ENCODE measurements at places on chromosomes 6 and 20.

DNA sequence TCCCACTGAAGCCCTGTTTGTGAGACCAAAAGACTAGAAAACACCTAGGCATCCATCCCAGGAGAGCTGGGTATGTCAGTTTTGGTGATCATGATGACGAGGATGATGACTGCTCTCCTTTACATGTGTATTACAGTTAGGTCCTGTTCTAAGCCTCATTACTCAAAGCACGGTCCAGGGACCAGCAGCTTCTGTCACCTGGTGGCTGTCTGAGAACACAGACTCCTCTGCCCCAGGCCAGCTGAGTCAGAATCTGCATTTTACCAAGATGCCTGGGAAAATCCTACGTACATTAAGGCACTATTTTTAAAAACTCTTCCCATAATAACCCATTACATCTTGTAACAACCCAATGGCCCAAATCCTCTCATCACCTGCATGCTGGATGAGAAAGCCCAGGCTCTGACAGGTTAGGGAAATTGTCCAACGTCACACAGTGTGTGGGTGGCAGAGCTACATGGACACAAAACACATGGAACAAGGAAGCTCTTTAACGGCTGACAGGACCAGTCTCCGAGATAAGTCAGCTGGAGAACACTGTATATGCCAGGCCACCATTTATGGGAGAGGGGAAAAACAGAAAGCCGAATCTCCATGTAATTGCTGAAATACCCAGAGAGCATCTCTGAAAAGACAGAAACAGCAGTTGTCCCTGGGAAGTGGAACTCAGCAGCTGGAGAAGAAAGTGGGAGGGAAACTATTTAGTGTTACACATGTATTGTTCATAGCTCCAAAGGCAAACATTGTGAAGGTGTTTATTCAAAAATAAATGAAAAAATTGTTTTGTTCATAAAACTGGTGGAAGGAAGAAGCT is 65.4 kb downstream of the BMP7 start:
- no peak for DNase-seq

- no peak for DNase-seq
Measured at GRCh38 chr6:116779573-116780164, 14.2 kb upstream of the FAM162B start.

- no peak for DNase-seq
Measured at GRCh38 chr6:146560607-146561006, 17.0 kb downstream of the RAB32 start.

- no peak for DNase-seq
Measured at GRCh38 chr20:44405785-44406571, 50.5 kb downstream of the HNF4A start.

DNA sequence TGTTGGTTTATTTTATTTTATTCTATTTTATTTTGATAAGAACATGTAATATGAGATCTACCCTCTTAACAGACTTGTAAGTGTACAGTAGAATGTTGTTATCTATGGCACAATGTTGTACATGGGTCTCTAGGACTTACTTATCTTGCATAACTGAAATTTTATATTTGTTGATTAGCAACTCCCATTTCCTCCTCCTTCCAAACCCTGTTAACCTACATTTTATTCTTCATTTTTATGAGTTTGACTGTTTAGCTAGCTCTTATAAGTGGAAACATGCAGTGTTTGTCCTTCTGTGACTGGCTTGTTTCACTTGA is 37.9 kb upstream of the BCAS1 start:
- DNase-seq = no peak

- DNase-seq = no peak
Measured at GRCh38 chr20:33687993-33688937, 2.1 kb upstream of the E2F1 start.

GRCh38 chr6:29617782-29618554 is 15.0 kb downstream of the GABBR1 start:
- no peak for DNase-seq

DNA sequence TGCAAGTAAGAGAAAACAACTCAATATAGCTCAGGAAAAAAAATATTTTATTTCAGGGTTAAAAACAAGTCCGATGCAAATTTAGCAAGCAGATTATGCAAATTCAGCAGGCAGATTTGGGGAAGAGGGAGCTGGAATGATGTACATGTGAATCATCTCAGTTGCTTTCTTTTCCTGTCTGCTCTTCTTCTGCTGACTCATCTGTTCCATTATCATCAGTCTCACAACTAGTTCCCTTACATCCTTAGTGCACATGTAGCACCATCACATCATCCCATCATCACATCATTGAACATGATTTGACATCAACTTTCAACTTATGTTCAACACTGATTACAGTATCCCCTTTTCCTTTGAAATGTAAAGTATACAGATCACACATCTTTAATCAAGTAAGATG is 11.5 kb upstream of the DEFB113 start:
- no peak for DNase-seq

DNA sequence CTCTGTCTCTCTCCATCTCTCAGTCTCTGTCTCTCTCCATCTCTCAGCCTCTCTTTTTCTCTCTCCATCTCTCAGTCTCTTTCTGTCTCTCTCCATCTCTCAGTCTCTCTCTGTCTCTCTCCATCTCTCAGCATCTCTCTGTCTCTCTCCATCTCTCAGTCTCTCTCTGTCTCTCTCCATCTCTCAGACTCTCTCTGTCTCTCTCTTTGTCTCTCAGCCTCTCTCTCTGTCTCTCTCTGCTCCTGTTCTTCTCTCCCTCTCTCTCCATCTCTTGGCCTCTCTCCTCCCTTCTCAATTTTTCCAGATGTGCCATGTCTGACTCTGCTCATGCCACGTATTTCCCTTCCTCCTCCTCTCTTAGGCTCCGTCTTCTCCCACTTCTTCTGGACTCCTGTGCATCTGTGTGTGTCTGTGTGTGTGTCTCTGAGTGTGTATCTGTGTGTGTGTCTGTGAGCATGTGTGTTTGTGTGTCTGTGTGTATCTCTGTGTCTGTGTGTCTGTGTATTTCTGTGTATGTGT is 72.7 kb downstream of the SRC start:
- DNase-seq = no peak

DNA sequence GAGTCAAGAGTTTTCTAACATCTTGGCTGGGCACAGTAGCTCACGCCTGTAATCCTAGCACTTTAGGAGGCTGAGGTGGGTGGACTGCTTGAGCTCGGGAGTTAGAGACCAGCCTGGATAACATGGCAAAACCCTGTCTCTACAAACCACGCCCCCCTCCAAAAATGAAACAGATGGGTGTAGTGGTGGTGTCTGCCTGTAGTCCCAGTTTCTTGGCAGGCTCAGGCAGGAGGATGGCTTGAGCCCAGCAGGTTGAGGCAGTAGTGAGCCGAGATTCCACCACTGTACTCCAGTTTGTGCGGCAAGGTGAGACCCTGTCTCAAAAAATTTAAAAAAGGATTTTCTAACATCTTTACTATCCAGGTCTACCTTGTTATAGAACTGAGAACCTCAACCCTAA is 22.0 kb downstream of the FAM8A1 start:
- DNase-seq = no peak

DNA sequence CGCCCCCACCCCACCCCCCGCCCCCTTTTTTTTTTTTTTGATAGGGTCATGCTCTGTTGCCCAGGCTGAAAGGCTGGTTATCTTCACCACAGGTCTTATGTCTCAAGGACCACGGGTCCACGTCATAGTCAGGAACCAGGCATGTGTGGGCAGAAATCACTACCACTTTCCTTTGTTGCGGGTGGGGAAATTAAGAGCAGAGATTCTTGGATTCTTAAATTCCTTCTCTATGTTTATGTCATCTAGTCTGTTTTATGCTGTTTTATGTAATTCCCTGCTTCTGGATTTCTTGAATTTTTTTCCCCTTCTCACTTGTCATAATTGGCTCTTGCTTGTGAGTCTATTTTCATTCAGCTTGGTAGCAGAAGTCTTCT is 25.8 kb upstream of the PLCG1 start:
- no peak for DNase-seq

GRCh38 chr6:41522780-41523548 is 23.2 kb upstream of the FOXP4 start:
- no peak for DNase-seq

DNA sequence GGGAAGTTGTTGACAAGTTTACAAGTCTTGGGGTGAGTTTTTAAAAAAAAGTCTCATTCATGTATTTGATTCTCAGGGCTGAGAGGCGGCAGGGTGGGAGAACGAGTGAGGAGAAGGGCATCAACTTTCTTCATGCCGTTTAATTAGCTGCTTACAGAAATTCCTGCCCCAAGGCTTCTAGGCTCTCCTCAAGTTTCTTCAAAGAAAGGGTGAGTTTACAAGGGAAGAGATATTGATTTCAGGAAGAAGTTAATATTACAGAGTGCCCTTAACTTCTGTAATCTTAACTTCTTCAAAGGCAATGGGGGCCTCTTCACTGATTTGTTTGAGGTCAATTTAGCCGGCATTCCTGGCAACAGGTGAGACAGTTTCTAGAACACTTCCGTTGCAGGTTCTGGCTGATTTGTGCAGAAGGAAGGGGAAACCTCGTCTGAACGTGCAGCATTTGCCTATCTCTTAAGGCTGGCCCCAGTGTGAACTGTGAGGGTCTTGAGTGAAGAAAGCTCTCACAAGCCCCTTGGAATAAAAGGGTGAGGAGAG is 3.4 kb upstream of the COL12A1 start:
- no peak for DNase-seq

DNA sequence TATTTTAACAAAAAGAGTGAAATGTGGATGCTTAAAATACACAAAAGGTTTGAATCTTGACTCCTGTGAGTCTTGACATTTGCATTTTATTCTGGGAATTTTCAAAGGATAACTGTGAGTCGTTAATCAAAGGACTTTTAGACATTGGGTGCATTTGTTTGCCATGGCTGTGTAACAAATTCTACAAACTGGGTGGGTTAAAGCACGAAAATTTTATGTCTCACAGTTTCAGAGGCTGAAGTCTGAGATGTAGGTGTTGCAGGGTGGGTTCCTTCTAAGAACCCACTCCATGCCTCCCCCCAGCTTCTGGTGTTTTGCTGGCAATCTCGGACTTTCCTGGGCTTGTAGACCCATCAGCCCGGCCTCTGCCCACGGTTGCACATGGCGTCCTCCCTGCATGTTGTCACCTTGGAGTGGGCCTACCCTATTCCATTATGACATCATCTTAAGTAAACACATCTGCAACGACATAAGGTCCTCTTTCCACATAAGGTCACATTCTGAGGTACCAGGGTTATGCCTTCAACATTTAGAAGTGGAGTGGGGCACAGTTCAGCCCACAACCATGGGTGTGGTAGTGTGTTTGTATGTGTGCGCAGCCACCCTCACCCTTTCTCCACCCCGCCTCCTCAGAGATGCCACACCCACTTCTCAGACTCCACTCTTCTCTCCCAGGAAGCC is 113.1 kb downstream of the FOXA2 start:
- no peak for DNase-seq

DNA sequence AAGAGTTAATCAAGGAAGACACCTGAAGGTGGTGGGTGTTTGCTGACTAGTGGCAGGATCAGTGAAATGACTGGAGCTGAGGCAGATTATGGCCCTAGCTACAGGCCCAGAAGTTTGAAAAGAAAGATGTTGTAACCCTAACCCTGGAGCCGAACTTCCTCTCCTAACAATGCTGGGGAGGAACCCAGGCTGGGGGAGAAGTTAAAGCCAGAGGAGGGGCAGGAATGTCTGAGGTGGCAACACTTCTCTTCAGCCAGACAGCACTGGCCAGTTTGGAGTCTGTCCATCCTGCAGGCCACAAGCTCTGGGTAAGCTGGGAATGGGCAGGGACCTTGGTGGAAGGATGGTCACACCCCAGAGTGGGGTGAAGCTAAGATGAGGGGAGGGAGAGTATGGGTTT is at the start of gene LST1:
LST1 (plus strand) TSS at position 270 of the 400 bp plus-strand sequence. CDS start 1,023 bp downstream, outside the sequence.
- DNase-seq = peak; percentile 28

DNA sequence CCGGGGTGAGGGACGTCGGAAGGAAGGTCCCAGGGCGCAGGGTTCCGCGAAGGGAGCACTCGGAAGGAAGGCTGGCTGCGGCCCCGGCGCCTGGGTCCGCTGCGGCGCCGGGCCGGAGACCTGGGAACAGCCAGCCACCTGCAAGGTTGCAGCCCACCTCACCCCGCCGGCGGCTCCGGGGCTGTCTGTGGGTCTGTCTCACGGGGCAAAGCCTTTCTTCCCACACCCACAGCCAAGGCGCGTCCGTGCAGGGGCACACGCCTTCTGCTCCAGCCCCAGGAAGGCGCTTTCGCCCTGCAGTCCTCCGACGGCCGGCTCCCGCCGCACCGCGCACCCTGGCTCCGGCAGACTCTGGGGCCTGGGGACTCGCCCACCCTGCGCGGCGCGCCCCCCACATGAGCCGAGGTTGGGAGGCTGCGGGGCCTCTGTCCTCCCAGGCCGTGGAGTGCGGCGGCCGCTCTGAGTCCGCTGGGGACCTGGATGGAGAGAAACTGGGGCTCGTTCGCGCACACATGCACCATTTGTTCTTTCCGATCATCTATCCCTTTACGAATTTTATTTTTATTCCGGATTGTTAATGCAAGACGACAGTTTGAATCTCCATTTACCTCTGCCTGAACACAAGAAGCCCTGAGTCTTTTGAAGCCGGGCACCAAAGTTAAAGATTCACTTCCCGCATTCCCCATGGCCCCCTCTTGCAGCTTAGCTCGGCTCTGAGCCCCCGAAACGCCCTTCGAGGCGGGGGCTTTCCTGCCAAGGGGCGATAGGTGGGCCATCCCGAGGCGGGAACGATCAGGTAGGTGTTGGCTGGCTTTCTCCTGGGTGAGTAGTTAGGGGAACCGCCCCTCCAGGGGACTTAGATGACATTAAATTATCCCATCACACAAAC is 4.5 kb upstream of the FOXC1 start:
- DNase-seq = no peak

DNA sequence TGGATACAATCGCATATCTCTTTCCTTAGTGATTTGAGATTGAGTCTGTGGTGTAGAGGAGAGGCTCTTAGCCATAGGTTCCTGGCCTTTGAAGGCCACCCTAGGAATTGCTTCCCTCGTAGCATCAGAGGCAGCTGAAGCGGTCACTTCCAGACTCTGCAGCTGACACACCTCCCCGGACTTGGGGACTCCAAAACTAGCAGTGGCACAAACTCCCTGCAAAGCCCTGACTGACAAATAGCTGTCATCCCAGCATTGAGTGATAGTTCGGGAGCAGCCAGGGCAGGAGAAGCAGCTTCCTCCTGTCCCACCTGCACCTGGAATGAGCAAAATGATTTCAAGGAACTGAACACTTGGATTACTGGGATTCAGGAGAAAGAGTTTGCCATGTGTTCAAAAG is 100.5 kb upstream of the QKI start:
- DNase-seq = no peak

DNA sequence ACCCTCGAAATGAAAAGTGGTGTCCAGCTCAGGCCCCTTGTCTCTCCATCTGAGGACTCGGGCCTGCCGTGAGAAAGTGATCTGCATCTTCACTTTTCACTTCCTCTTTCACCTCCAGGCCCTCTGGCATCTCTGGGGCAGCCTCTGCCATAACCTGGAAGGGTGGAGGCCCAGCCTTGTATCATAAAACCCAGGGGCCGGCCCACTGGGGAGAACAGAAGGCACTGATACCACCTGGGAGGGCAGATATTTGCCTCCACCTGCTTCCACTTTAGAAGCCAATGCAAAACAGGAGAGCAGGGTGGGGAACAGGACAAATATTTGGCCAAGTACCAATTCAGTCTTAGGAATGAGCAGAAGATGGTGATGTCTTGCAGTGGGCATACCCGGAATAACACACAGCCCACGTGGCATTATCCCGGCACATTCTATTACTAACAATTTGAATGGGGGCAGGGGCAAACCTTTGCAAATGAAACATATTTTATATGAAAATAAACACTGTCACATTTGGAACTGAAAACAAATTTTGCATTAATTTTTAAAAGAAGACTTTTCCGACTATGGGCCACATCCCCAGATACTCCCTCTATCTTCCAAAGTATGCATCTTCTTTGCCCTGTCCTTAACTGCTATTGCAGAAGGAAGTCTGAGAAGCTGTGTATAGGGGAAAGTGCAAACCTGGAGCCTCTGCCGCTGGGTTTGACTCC is 69.2 kb upstream of the TBC1D7 start:
- DNase-seq = no peak

All from left cardiac atrium (tissue), 4 donors.